Epithelial cell of proximal tubule (primary cell): ENCODE measurements at places on chromosomes 2 and 18.

DNA sequence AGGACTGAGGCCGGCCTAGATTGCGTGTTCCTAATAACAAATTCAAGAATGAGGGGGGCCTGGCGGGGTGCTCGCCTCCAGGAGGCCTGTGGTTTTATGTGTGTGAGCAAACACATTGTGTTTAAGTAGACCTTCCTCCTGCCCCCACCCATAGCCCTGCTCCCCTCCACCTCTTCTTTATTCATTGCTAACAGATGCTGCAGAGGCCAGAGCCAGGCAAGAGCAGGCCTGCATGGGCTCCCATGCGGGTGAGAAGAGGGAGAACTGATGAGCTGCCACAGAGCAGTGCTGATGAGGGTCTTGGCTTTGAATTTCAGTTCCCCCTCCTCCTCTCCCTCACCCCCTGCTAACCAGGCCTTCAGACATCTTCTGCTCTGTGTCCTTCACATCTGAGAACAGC is 154.6 kb downstream of the OSR1 start:
- no peak for DNase-seq

GRCh38 chr2:239139566-239139965 is 261.3 kb downstream of the HDAC4 start:
- no peak for DNase-seq

DNA sequence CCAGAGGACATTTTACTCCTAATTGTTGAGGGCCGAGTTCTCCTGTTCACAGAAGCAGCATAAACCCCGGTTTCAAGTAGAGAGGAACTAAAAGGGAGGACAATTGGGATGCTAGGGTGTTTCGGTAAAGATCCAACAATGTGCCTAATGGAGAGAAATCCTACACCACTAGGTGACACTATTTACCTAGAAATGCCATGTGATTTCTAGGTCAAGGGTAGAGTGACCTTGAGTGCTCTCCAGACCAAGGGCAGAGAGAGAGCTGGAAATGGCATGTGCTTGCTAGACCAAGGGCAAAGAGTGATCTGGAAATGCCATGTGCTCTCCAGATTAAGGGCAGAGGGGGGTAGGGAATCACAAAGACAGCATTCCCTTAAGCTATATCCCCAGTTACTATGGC is 472.0 kb downstream of the DCDC2C start:
- no peak for DNase-seq

DNA sequence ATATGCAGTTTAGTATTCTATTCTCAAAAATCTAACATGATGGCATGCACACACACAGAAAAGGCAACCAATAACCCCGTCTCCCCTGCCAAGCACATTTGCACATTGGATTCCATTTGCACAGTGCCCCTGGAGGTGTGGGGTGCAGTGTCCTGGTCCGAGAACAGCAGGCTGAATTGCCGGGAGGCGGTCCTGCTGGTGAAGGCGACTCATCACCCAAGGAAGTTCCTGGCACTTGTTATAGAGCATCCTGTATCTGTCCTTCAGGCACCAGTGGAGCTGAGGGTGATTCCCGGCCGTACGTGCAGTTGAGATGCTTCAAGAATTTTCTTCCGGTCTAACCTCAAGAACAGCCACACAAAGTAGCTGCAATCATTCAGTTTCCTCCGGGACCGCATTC is 73.0 kb upstream of the RAB12 start:
- DNase-seq = no peak
